ENCODE measurements at places on chromosomes 12 and 14.

DNA sequence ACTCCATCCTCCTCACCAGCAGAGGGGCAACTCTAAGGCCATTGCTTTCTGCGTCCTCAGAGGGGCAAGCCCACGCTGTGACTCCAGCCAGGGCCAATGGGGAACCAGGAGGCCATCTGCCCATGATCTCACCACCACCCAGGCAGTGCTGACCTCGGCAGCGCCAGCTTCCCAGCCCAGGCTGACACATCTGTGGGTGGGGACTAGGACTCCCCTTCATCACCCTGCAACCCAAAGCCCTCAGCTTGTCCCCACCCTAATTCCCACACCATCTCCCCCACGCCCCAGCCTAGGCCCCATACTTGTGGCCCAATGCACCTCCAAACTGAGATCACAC, 58.6 kb downstream of the VWF start:
- no peak for DNase-seq

GRCh38 chr12:29552324-29552927, 54.9 kb upstream of the OVCH1 start:
- DNase-seq = no peak

DNA sequence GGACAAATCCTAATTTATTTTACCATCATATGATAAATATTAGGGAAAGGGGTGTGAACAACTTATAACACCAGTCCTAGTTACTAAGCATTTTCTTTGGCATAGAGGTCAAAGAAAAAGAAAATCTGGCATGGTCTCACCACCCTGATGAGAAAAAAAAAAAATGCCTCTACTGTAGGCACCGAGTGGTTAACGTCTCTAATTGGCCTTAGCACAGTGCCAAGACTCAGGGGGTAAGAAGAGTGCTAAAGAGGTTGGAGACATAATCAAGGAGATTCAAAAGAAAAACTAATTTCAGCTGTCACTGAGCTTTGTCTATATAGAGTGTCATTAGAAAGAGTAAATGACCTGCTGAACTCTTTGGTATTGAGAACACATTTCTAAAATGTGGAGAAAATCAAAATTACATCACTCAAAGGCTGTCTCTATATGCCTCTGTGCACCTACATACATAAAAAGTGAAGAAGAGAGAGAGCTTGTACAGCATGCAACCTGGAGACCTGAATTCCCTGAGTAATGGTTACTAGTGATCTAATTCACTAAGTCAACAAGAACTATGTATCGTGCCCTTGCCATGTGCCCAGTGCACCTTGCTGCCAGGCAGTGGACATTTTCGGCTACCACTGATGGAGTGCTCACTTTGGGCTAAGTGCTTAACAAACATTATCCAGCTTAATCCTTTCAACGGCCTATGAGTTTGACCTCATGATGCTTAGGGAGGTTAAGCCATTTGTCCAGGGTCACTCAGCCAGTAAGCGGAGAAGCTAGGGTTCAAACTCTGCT, 113.8 kb upstream of the G2E3 start:
- no peak for DNase-seq

DNA sequence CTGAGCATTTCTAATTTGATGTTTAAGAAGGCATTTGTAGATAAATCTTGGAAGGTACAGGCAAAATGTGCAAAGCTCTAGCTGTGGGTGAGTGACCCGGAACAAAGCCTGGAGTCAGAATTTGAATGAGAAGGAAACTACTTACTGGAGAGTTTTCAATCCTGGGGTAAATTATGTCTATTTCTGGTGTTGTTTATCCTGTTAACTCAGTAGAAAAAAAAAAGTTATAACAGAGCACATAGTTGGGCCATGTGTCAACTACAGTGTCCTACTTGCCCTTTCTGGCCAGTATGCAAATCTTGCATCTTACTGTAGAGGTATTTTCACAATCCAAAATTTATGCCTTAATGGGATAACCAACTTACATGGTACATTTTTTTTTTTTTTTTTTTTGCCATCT, 182.3 kb downstream of the SYNE2 start:
- DNase-seq = peak; percentile 15

DNA sequence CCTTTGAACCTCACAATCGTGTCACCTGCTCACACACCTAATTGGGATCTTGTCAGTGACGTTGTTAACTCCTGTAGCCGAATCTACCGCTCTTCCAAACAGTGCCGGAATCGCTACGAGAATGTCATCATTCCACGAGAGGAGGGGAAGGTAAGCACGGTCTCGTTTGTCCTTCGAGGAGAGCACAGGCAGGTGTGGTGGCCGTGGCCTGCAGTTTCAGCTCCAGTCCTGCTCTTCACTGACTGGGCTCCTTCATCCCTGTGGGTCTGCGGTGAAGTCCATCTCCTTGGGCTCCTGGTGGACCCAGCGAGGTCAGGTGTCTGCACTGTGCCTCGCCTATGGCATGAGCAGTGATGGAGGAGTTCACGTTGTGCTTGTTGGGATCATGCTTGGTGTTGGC, 96.0 kb downstream of the EP400 start:
- DNase-seq = no peak

DNA sequence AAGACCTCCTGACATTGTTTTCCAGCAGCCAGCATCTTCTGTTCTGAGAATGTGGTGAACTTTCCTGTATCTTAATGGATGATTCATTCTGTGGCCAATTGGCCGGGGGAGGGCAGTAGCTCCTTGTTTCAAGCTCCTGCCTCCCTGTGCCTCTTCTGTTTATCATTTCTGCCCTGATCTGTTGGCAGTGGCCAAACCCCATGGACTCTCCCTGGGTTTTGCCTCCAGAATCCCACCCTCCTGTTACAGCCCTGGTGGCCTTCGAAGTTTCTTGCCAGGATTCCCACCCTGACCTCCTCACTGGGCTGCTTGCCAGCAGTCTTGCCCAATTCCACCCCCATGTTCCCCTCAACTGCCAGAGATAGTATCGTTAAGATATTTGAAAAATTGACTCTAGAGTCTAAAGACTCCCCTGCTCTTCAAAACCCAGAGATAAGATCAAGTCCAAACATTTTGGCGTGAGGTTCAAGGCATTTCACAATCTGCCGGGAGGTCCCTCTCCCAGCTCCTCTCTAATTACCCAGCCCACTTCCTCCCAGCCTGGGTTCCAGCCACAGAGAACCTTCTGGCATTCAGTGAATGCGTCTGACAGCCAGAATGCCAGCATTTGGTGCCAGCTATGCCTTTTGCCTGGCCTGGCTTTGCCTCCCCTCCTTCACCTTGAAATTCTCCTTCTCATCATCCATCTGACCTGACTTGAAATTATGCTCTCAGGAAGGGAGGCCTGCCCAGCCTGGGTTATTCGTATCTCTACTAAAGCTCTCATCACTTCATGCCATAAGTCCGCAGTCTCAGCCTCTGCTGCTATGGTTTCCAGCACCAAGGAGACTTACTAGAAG, 37.7 kb upstream of the TXNRD1 start:
- peak; percentile 85 for DNase-seq

- no peak for DNase-seq
Measured at GRCh38 chr14:65062096-65063075, 39.9 kb downstream of the MAX start.

DNA sequence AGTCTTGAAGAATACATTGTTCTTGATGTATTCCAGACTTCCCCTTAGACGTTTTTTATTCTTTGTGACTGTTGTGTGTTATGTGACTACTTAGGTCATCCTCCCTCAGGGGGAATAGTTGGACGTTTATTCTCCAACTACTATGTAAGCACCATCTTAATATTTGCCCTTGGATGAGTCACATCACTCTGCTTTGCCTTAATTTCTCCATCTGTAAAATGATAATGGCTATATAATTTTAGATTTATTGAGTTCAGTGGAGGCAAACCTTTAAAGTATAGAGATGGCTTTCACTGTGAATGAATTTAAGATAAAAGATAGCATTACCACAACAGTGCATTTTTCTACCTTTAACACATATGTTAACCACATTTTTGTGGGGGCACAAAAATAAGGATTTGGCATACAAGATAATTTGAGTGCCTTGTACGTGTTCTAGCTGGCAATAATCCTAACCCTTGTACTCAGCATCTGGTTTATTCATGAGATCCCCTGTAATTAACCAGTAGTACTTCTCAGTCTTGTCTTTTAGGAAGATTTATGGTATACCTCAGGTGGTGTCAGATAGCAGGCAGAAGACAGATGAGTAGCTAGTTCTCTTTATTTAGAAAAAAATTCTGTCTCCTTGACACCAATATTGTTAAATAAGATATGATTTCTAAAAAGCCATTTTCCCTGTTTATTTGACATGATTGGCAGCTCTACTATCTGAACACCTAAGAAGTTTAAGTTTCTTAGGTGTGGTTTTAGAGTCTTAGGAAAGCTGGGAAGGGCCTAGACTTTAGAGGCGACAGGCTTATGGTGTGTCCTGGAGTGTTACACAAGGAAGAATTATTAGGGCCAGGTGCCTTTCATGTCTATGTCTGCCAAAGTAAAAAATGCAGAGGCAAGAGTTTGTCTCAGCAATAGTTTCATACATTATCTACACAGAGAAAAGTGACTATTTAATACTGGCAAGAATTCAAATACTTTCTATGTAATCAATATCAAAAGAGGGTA, 152.3 kb downstream of the RAD51B start:
- no peak for DNase-seq

GRCh38 chr12:2696136-2696535, 98.6 kb upstream of the FKBP4 start:
- DNase-seq = no peak

GRCh38 chr14:33764876-33765650, 185.8 kb downstream of the EGLN3 start:
- peak; percentile 40 for DNase-seq

DNA sequence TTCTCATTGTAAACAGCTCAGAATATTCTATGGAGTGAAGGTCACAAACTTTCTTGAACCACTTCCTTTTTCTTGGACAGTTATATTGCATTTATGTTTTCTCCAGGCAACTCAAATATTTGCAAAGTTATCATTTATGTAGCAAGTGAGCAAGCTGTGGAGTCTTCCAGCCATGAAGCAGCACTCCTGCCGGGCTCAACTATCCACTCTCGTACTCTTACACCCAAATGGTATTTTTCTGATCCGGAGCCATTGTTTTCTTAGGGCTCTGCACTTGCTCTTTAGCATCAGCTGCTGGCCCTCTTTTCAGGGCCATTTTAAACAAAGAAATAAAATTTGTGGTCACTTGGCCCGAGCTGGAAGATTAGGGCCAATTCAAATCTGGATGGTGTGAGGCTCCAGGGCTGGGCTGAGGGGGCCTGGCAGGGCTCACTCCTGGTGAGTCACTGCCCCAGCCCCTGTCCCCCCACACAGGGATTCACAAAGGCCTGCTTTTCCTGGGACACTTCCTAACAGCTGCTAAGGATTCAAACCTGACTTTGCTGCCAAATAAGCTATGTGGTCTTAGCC, 19.7 kb downstream of the SYNE3 start:
- DNase-seq = no peak

DNA sequence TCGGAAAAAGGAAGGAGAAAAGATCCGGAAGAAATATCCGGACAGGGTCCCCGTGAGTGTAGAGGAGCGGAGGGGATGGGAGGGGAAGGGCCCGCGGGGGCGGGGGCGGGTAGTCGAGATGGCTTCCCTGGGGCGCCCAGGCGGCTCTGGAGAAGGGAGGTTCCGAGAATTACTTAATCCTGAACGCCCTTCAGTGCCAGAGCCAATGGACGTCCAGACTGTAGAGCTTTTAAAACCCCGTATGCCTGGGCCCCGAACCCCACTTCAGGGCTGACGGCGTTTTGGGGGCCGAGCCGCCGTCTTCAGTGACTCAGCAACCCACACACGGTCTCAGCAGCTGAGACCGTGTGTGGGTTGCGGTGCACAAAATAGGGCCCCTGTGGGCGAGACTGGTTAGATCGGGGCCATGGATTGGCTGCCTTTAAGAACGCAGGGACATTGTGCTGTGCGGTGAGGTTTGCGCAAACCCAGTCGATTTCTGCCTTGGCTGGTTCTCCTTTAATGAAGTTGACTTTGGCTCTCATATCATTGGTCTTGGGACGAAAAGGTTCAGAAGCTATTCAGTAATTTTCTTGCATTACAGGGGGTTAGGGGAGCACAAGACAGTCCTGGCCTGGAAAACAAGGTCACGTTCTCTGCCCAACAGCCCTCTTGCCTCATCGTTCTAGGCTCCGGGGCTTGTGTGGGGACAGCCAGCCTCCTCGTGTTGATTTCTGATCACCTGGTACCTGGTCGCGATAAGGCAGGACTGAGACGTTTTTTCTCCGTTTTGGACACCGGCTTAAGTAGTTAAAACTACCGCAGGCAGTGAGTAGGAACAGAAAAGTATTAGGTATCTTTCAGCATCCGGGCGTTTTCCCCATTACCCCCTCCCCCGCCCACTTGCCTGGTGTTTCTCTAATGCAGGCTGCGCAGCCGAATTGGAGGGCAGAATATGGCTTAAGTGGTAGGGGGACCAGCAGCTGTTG, 775 bp downstream of the GABARAPL1 start:
- DNase-seq = peak; percentile 45

GRCh38 chr14:55180434-55180833, 11.0 kb downstream of the DLGAP5 start:
- no peak for DNase-seq

DNA sequence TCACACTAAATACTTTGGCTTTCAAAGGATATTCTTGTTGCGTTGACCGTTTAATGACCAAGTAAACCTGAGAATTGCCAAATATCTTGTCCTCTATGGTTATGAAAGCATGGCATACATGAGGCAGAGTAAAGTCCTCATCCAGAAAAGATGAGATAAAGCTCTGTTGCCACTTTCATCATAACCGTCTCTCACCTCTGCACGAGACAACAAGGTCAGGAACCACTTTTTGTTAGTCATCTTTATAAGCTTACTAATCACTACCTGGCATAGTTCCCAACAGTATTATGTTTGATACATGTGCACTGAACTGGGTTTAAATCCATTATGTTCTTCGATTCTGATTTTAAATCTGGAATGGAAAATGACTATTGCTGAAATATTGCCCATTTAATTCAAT, 31.3 kb downstream of the PTPRB start:
- peak; percentile 78 for DNase-seq
